ENCODE measurements at places on chromosomes 3 and 15. TPM values are rescaled to one million over a fixed set of nuclear protein-coding genes. Genes with fewer than 3 reads are reported as not detected.

- no peak for ATAC-seq
These were observed 43.3 kb downstream of the UBXN7 start for GRCh38 chr3:196388956-196389355.

GRCh38 chr15:86201313-86202008, 121.8 kb downstream of the AGBL1 start:
- no peak for ATAC-seq

DNA sequence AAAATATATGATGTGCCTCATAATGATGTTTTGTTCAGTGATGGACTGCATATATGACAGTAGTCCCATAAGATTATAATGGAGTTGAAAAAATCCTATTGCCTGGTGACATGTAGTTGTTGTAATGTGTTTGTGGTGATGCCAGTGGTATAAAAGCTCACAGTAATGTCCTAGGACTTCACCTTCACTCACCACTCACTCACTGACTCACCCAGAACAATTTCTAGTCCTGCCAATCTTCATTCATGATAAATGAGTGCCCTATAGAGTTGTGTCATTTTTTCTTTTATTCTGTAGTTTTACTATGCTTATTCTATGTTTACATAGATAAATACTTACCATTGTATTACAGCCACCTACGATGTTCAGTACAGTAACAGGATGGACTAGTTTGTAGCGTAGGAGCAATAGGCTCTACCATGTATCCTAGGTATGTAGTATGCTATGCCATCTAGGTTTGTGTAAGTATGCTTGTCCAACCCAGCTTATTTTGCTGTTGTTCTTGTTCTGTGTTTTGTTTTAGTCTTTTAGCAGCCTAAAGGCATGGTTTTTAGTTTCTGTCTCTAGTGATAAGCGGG, 88.5 kb upstream of the LRRFIP2 start:
- ATAC-seq, result no peak

- ATAC-seq, result no peak
These were observed 305.9 kb upstream of the UMPS start for GRCh38 chr3:124424396-124424795.

DNA sequence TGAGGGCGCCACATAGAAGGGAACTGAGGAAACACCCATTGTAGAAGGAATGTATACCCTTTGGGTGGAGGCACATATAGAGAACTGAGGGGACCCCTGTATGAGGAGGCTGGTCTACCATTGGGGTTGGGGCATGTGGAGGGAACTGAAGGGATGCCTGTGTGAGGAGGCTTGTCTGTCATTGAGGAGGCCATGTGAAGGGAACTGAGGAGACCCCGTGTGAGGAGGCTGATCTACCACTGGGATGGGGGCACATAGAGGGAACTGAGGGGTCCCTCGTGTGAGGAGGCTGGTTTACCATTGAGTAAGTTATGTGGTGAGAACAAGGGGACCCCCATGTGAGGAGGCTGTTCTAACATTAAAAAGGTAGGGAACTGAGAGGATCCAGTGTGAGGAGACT, 156.1 kb downstream of the FBLN2 start:
- ATAC-seq, result no peak

DNA sequence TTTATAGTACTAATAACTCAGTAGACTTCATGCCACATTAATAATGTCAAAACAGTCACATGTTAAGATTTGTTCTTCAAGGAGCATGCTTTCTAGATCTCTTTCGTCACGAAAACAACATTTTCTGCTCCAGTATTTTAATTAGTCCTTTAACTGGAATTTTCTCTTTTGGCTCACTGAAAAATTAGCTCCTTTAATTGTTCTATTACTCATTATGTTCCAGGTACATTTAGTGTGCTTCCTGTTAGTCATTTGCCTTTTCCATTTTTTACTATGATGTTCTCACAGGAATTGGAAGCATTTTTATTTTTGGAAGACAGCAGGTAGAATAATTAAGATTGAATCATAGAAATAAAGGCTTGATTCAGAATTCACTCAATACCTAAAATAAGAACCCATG, 111.2 kb downstream of the SLC9A9 start:
- ATAC-seq, result no peak

- ATAC-seq, result no peak
These were observed 538.6 kb downstream of the TUSC7 start for GRCh38 chr3:117248153-117248552.

DNA sequence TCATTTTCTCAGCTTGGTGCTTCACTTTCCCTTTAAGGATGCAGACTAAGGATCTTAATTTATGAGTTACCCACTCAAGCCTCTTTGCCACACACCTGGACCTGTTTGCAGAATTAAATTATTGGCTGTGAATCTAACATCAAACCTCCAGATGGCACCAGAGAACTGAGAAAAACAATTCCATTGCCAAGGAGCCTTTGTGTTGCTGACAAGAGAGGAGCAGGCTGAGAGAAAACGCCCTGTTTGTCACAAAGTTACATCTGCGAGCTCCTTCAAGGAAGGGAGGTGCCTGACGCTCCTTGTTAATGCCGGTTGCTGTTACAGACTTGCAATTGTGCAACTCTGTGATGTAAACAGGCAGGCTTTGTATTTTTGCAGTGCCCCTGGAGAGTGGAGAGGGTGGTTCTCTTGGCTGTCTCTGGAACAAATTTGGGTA, 36.3 kb upstream of the TMC3 start:
- ATAC-seq, result peak; percentile 92

- ATAC-seq, result no peak
These were observed 45.9 kb upstream of the ULK4 start for GRCh38 chr3:42007785-42008184.

DNA sequence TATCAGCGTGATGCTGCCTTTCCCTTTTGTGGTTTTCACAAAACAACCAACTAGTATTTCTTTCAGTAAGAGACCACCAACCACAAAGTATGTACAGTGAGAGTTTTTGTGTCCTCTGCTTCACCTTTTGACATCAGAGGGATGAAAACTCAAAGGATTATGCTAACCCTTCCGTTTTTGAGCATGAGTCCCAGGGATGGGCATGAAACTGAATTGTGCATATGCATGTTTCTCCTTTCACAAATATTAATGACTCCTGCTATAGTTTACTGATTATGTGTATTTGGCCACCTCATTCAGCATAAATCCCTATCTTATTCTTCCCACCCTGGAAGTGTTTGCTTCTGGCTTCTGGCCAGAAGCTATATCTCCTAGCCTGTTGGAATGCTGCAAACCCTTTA, 59.2 kb downstream of the RSRC1 start:
- no peak for ATAC-seq

- ATAC-seq, result no peak
These were observed 258.1 kb downstream of the TIGIT start for GRCh38 chr3:114551770-114552526.

GRCh38 chr3:53944028-53944427, 52.4 kb upstream of the SELENOK start:
- ATAC-seq, result no peak

DNA sequence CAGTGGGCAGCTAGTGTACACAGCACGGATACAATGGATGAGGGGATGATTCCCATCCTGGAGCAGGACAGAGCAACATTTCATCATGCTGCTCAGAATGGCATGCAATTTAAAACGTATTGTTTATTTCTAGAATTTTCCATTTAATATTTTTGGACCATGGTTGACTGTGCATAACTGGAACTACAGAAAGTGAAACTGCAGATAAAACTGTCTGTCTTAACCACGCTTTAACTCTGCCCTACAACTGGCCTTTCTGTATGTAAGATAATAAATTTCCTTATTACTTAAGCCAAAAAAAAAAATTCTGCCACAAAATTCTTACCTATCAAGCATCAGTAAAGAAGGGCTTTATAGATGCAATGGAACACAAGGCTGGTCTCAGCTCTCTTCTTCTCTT, 33.4 kb downstream of the AP3S2 start:
- ATAC-seq, result no peak

GRCh38 chr3:194879126-194879877, 193.6 kb downstream of the FAM43A start:
- ATAC-seq, result no peak

DNA sequence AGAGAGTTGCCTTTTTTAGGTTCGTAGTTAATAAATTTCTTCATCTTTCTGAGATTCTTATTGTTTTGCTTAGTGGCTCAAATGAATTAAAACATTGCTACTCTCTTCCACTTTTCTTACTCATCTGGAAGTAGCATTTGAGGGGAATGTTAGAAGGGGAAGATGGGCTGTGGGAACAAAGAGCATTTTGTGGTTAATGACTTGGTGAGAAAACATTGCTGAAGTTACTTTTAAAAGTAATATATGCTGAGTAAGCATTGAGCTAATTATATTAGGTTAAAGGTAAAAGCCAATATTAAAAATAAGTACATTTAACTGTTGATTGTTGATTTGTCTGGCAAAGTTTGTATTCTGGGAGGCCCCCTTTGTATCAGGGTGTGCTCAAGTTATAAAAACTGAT, 5.7 kb downstream of the MORF4L1 start:
- no peak for ATAC-seq

- no peak for ATAC-seq
These were observed 46.5 kb upstream of the CGNL1 start for GRCh38 chr15:57329582-57330367.

Gene C2CD4A
- 0.12 TPM for total RNA-seq

Gene IL20RB
- total RNA-seq, result 0.62 TPM

Gene IQCF5
- not detected for total RNA-seq

Gene ZNF80
- total RNA-seq, result not detected

Gene GHSR
- total RNA-seq, result not detected

Gene LMAN1L
- total RNA-seq, result not detected

Gene FOXB1
- not detected for total RNA-seq

Data from gastroesophageal sphincter (tissue), 4 donors.